ENCODE measurements at places on chromosomes 11 and 22.
A peak's percentile ranks its signal among the peaks of the same experiment; 100 is the strongest.

DNA sequence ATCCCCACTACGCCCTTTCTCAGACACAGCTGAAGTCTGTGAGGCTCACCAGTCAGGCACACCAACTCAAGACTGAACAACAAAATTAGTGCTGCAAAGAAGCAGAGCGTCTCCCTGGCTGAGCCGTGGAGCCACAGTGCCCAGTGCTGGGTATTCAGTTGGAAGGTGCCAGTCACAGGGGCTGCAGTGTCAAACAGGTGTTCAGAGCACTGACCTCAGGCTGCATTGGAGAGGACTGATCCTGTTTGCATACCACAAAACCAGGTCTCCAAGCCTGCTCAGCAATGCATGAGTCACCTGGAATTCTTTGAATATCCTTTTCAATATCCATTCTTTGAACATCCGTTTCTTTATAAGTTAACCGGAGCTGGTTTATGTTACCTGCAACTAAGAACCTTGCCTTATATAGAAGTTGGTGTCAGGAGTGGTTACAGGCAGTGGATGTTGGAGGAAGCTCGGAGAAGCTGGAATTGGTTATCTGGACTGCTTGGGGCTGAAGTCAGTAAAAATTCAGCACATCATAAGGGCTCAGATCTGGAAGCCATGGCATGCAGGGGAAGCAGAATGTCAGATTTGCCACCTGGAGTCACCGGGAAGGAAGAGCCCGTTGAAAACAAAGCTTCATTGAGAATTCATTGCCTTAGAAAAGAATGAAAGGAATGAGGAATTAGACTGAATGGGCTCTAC lies 30.3 kb downstream of the PDGFB start:
- no peak for DNase-seq

- no peak for DNase-seq
Measured at GRCh38 chr11:69836401-69836800, 17.2 kb upstream of the FGF3 start.

DNA sequence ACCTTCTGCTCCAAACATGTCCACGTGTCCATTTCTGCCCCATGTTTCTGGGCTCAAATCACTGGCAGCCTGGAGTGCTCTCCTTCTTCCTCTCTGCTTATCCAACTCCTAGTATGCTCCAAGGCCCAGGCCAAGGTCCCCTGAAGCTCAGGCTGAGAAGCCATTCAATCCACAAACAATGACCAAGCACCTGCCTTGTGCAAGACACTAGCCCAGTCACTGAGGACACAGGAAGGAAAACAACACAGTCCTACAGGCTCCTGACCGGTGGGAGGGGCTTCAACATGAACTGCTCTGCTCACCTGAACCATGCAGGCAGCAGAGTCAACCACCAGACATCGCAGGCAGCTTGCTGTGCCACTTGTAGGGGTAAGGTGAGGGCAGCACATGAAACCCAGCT lies 93.6 kb downstream of the RPL27A start:
- DNase-seq, result no peak

DNA sequence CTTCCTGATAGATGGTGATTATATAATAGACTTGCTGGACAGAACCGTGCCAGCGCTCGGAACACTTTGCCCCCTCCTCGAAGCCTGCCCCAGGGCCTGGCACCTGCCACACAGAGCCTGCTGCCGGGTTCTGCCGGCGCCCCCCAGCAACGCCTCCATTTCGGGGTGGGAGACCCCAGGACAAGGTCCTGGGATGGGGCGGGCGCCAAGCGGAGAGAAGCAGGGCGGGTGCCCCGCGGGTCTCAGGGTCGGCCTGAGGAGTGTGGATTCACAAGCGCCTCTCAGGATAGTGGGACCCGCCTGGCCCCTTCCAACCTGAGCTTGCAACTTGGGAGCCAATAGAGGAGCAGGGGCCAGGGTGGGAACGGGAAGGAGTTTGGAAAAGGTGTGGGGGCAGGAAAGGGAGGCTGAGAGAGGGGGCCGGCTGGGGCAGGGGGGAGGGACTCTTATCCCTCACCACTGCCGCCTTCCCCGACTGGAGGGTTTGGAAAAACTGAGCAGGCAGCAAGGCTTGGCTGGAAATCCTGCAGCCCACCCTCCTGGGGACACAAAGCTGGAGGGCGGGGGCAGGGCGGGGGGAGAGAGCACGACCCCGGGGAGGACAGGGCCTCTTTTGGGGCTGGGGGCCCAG lies 3.3 kb upstream of the BCL9L start:
- peak; percentile 71 for DNase-seq
